IMR-90 (cell line): ENCODE measurements at places on chromosomes 7 and 10. TPM values are rescaled to one million over a fixed set of nuclear protein-coding genes. Genes with fewer than 3 reads are reported as not detected.

Gene SRRM3
- total RNA-seq = 0.18 and 0.28 TPM in 2 replicates

Gene PRXL2A
- total RNA-seq = 0.90 and 1.1 TPM in 2 replicates

Gene AGAP9
- 2.5 and 3.2 TPM in 2 replicates for total RNA-seq

Gene PIP
- total RNA-seq = not detected in 2 replicates

Gene STEAP2
- total RNA-seq = 3.9 and 4.2 TPM in 2 replicates

Gene STAMBPL1
- 28.1 and 32.8 TPM in 2 replicates for total RNA-seq

Gene CNPY1
- total RNA-seq = not detected in 2 replicates

Gene IL15RA
- total RNA-seq = 1.4 and 2.0 TPM in 2 replicates

Gene NPTX2
- total RNA-seq = under 0.01 TPM in 2 replicates

Gene DRGX
- not detected in 2 replicates for total RNA-seq

Gene MYPN
- 12.5 and 13.1 TPM in 2 replicates for total RNA-seq

Gene HGF
- 38.3 and 50.9 TPM in 2 replicates for total RNA-seq

Gene GPR37
- 9.2 and 9.3 TPM in 2 replicates for total RNA-seq

Gene GHRHR
- total RNA-seq = not detected in 2 replicates

Gene OGA
- 62.9 and 89.7 TPM in 2 replicates for total RNA-seq

Gene CCDC136
- total RNA-seq = 7.7 and 8.3 TPM in 2 replicates

Gene SPDYE11
- total RNA-seq = not detected in 2 replicates

Gene ZNF804B
- total RNA-seq = not detected in 2 replicates

Gene NPS
- not detected in 2 replicates for total RNA-seq

Gene KAZALD1
- total RNA-seq = 8.1 and 9.1 TPM in 2 replicates

Gene EPO
- total RNA-seq = not detected in 2 replicates

Gene MKI67
- 36.4 and 39.2 TPM in 2 replicates for total RNA-seq

Gene CYP3A7
- total RNA-seq = not detected in 2 replicates

Gene AHCYL2
- 5.7 and 6.7 TPM in 2 replicates for total RNA-seq
